ENCODE measurements at places on chromosomes 2 and 18. TPM values are rescaled to one million over a fixed set of nuclear protein-coding genes. Genes with fewer than 3 reads are reported as not detected.

- H3K4me1 ChIP-seq: peaks cover 6% of the 10 kb centered on the region
- no peak for DNase-seq
- H3K27me3 ChIP-seq: no peaks in the 10 kb centered on the region
- H3K36me3 ChIP-seq: no peaks in the 10 kb centered on the region
- peak overlapping the region; percentile 93 for H3K27ac ChIP-seq
- peak overlapping the region; percentile 91 for H3K4me3 ChIP-seq
Measured at GRCh38 chr2:63587814-63588384, 378 bp downstream of the WDPCP start.

The IL36G gene
- not detected for polyA plus RNA-seq

DNA sequence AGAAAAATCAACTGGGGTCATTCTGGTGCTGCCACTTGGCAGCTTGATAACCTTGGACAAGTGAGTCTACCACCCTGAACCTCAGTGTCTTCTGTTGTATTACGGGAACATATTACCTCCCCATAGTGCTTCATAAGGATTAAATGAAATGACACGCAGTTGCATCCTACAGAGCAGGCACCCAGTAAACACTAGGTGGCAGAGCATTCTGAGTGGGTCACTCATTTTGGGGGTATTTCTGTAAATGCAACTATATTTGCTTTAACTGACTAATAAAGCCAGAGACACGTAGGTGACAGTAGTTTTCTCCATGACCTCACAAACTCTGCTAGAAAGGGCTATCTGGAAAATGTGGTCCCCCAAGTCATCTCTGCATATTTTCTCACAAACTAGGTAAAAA lies 4.7 kb downstream of the CD226 start:
- no peak for DNase-seq
- peak overlapping the region; percentile 80 for H3K27ac ChIP-seq
- peaks cover 25% of the 10 kb centered on the region for H3K4me1 ChIP-seq
- H3K4me3 ChIP-seq: peak overlapping the region; percentile 53
- H3K36me3 ChIP-seq: peaks cover 24% of the 10 kb centered on the region

- no peaks in the 10 kb centered on the region for H3K27me3 ChIP-seq
- no peaks in the 10 kb centered on the region for H3K4me1 ChIP-seq
- H3K4me3 ChIP-seq: no peak overlapping the region
- no peak for DNase-seq
- H3K27ac ChIP-seq: no peak overlapping the region
Measured at GRCh38 chr18:37230768-37231167, 334.8 kb downstream of the CELF4 start.

GRCh38 chr2:20410556-20411277 lies 36.2 kb upstream of the RHOB start:
- no peak for DNase-seq
- H3K27ac ChIP-seq: no peak overlapping the region
- no peaks in the 10 kb centered on the region for H3K27me3 ChIP-seq
- no peaks in the 10 kb centered on the region for H3K36me3 ChIP-seq
- no peak overlapping the region for H3K4me3 ChIP-seq
- no peaks in the 10 kb centered on the region for H3K4me1 ChIP-seq

The PROKR1 gene
- polyA plus RNA-seq: not detected

The ELOA2 gene
- not detected for polyA plus RNA-seq

- no peak for DNase-seq
- H3K4me3 ChIP-seq: no peak overlapping the region
- no peak overlapping the region for H3K27ac ChIP-seq
- peaks cover 25% of the 10 kb centered on the region for H3K27me3 ChIP-seq
- no peaks in the 10 kb centered on the region for H3K36me3 ChIP-seq
- peaks cover 27% of the 10 kb centered on the region for H3K4me1 ChIP-seq
Measured at GRCh38 chr2:74501335-74502071, 2.1 kb upstream of the LBX2 start.

The CAPN14 gene
- 0.64 TPM for polyA plus RNA-seq

Measured in GM12878 (cell line).